ENCODE measurements at places on chromosomes 13 and 19. TPM values are rescaled to one million over a fixed set of nuclear protein-coding genes. Genes with fewer than 3 reads are reported as not detected.

The GAS6 gene
- 69.2 TPM for total RNA-seq

The ICAM5 gene
- not detected for total RNA-seq

The TBXA2R gene
- total RNA-seq: 2.9 TPM

The ZNF491 gene
- 0.85 TPM for total RNA-seq

The KLK3 gene
- total RNA-seq: not detected

The TMIGD2 gene
- total RNA-seq: not detected

The MRPS31 gene
- 17.8 TPM for total RNA-seq

The IQCN gene
- 3.0 TPM for total RNA-seq

The AKAP8L gene
- 99.6 TPM for total RNA-seq

The TEX101 gene
- not detected for total RNA-seq

The IGSF23 gene
- total RNA-seq: not detected

The TMPRSS9 gene
- total RNA-seq: not detected

The NEK5 gene
- 0.18 TPM for total RNA-seq

The CD177 gene
- 0.18 TPM for total RNA-seq

The KLK12 gene
- not detected for total RNA-seq

The PLA2G4C gene
- total RNA-seq: 63.4 TPM

The TMEM221 gene
- not detected for total RNA-seq

The NKG7 gene
- total RNA-seq: not detected

The CNN1 gene
- not detected for total RNA-seq

The WDR62 gene
- 13.4 TPM for total RNA-seq

The GET3 gene
- total RNA-seq: 77.0 TPM
